ENCODE measurements at places on chromosomes 3 and 15.
A peak's percentile ranks its signal among the peaks of the same experiment; 100 is the strongest.

DNA sequence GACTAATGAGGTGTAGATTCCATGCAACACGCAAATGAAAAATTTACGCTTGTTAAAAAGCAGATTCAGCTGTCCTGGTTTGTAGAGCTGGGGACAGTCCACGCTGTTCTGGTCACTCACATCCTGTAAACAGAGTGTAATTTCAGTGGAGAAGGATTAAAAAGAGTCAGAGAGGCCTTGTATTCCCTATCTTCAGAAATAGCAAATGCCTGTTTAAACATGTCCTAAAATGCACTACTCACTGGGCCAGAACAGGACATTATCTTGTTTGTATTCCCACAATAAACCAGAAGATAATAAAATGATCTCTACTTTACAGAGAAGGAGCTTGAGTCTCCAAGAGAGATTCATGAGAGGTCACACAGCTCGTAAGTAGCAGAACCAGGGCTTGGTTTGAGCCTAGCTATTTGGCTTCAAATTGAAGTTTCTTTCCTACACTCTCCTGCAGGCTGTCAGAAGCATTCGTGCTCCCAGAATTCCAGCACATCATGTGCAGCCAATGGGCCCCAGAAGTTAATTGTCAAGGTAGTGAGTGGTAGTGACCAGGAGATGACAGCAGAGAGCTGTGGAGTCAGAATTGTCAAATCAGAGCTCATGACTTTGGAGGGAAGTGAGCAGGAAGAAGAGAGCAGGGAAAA, 242.5 kb downstream of the ATP8B4 start:
- DNase-seq: no peak

DNA sequence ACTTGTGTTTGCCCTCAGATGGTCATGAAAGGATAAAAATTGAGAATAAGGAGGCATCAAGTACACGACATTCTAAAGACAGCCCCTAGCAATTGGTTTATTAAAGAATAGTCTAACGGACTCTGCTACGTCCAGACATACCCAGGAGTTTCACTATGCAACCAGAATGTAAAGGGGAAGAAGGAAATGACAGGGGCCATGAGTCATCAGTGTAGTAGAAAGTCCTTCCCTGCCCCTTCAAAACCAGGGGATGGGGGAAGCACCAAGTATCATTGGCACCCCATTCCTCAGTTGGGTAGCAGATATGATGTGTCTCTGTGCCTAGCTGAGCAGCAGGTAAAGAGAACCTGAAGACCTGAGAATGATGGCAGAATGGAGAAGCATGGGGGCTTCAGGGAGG, 367.4 kb downstream of the IL20RB start:
- DNase-seq: no peak

DNA sequence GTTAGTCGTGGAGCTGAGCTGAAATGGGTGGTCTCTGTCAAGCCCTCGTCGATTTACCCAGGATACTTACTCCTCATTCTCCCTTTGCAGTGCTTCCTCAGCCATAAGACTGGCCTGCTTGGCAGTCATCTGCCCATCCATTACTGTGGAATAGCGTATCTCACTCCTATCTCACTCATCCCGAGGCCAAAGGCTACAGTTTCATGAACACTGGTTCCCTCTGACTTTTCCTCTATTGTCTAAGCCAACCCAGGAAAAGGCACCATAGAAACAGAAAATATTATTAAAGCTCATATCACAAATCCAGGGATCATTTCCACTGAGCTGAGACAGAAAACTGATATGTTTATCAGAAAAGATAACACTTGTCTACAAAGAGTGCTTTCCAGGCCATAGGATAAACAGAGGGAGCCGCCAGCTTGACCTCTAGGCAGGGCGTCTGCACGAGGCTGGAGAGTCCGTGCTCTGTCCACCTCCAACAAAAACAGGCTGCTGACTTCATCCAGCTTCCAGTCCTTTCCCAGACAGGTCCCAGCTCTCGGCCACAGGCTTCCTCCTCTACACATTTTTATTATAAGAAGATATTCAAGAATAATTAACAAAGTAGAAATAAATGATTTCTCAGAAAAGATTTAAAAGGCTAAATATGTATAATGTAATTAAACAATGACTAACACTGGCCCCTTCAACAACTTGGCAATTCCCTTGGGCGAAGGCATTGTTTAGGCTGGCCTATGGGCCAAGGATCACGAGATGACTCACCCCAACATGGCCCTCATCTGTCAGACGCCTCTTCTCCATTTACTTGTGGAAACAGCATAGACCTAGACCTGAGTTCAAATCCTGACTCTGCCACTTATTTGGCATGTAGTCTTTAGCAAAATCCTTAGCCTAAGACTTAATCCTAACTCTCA, 27.4 kb upstream of the BOC start:
- no peak for DNase-seq

DNA sequence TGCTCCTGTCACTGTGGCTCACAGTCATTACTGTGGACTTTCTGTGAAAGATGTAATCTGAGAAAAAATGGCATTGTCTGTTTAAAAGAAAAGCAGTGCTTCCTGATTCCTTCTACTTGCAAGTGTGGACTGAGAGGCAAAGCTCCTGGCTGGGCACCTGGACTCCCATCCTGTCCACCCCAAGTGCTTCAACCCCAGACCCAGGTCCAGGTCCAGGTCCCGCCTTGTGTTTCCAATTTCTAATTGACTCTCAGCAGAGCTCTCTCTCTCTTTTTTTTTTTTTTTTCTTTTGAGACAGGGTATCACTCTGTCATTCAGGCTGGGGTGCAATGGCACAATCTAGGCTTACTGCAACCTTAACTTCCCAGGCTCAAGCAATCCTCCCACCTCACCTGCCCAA, 94.9 kb downstream of the ATP10A start:
- no peak for DNase-seq

GRCh38 chr15:84143753-84144314, 91.7 kb upstream of the GOLGA6L4 start:
- DNase-seq: no peak

- no peak for DNase-seq
Observed at GRCh38 chr3:184814214-184814613, 2.2 kb downstream of the VPS8 start.

DNA sequence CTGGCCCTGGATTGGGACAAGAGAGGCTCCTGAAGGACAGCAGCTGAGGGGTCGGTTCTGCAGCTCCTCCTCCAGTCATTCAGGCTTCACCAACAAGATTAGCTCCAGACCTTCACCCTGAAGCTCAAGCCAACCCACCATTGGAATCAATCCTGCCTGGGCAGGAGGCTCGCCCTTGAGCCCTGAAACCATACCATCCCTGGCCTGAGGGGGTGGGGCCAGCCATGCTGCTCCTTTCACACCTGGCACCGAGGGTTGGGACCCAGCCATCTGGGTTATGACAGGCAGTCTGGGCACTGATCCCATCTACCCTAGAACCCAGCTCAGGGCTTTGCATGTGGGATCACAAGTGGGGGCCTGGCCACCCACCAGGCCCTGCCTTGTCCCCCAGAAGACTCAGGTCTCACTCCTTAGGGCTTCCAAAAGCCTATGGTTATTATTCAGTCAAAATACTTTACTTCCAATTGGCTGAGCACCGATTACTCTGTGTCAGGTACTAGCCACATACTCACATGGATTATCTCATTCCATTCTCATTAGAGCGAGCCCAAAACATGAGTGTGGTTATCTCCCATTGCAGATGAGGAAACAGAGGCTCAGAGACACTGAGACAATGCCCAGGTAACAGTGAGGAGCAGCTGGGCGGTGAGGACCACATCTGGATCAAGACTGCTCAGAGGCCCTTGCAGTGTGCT, 3.1 kb downstream of the ABHD14B start:
- DNase-seq: no peak

- no peak for DNase-seq
Observed at GRCh38 chr3:184508938-184509337, 52.6 kb upstream of the EPHB3 start.

DNA sequence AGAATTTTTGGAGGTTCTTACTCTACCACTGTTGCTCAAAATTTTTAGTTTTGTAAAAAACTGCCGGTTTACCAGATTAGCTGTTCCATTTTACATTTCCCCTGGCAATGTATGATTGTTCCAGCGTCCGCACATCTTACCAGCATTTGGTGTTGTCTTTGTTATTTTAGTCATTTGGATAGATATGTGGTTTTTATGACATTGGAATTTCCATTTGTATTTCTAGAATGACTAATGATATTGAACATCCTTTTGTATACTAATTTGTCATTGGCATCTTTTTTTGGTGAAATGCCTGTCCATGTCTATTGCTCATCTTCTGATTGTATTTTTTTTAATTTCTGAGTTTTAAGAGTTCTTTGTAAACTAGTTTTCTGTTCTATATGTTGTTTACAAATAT, 28.5 kb downstream of the LRRC28 start:
- DNase-seq: no peak

DNA sequence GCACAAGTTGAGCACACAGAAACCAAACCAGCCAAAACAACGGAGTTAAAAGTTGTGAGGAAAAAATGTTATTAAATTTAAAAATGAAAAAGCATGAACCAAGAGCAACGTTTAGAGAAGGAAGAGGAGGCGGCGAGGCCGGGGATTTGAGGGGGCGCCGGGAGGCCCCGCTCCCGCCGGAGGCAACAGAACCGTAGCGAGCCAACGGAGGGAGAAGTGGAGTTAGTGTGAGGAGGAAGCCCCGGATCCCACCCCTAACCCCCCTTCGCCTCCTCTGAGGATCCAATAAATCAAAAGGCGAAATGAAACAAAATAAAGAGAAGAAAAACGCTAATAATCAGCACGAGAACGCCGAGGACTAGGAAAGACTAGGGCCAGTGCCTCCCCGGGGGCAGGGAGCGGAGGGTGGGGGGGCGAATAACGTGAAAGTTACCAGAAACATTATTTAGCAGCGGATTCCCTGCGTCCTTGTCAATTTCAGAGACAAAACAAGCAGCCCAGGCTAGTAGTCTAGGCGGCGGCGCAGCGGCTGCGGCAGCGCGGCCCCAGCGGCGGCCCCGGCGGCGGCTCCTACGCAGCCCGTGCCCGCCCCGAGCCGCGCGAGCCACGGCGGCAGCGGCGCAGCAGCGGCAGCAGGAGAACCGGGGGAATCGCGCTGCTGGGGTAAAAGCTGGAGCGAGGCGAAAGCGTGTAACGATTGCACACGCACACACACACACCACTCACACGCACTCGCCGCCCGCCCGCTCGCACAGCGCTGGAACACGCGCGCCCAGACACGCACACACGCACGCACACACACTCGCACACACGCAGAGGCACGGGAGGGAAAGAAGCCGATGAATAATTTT, 1.7 kb downstream of the MEIS2 start:
- peak; percentile 93 for DNase-seq

- no peak for DNase-seq
Observed at GRCh38 chr3:41194701-41195100, 4.6 kb upstream of the CTNNB1 start.

GRCh38 chr3:173538410-173538809, 140.9 kb downstream of the NLGN1 start:
- DNase-seq: no peak

- no peak for DNase-seq
Observed at GRCh38 chr15:44666210-44667038, 3.0 kb upstream of the SPG11 start.

DNA sequence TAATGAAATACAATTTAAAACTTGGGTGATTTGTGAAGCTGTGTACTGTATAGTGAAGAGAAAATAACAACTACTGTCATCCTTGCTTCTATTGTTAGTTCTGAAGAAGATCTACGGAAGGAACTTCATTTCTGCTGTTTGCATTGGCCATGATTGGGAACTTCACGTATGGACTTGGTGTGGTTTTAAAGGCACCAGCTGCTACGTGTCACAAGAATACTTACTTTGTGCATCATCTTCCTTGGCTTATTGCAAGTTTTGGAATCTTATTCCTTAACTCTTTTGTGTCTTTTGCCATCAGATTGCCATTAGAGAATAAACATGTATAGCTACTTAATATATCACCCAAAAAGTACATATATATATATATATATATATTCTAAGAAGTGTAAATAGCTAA, 75.0 kb upstream of the VEPH1 start:
- DNase-seq: no peak

DNA sequence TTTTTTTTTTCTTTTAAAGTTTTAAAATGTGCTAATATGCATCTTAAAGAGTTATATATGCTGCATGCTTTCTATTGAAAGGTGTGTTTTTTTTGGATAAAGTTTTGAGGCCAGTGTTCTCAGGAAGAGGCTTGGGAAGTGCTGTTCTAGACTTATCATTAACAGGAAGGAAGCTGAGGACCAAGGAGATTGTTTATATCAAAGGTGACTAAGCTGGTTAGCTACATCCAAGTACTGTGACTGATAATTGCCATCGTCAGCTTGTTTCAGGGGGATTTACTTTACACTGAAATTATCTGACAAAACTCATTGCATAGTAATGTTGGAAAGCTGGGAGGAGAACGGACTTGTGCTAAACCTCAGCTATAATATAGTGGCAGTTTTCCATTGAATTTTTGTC, 36.3 kb upstream of the UTS2B start:
- peak; percentile 67 for DNase-seq

DNA sequence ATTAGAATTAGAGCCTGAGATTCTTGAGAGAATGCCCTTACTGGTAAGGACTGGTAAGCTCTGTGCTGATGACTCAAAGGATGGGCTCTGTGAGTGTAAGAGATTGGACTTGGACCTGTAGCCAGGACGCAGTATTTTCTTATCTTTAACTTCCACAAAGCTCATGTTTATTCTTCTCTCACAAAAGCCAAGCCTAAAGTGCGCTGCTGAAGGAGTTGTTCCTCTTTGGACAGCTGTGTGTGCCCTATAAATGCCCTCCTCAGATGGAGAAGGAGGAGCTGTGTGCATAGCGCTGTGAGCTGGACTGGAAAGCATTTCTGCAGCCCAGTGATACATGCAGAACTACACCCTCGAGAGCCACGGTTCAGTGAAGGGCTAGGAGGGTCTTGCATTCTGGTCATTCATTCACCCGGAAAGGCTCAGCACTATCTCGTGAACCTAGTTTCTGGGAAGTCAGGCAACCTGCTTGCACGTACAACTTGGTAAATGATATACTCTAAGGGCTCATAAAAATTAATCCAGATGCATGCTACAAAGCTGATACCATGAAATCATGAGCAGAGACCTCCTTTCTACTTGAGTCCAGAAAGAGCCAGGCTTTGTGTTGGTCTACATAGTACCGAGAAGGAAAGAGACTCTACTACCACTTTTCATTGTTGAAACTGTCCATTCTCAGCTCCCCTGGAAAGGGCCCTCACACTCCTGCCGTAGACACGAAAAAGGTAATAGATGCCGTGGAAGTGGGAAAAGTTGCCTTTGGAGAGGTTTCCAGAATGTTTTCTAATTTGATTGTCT, 103.0 kb upstream of the TBL1XR1 start:
- no peak for DNase-seq

GRCh38 chr3:98099848-98100247, 12.9 kb downstream of the OR5AC2 start:
- DNase-seq: no peak

DNA sequence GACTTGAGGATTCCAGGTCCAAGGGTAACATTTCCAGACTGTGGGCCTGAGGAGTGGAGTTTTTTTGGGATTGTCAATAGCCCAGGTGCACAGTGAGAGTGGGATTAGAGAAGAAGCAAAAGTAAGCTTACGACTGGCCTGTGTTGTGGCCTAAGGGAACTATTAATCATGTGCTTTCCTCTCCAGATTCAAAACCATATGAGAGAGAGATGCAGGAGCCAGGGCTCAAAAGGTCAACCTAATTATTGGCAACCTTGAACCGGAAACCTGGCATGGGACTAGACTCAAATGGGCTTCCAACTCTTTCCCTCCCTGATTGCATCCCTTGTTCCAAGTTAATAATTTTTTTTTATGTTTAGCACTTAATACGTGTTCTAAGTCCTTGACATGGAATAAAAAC, 242.1 kb upstream of the THRB start:
- DNase-seq: no peak

GRCh38 chr15:38072348-38073177, 138.1 kb downstream of the TMCO5A start:
- DNase-seq: peak; percentile 92

- peak; percentile 98 for DNase-seq
Observed at GRCh38 chr3:46892285-46893145, 15.0 kb downstream of the PTH1R start.

All from osteoblast (primary cell).